Pancreas (tissue), 10 donors: ENCODE measurements at places on chromosomes 13 and 19.

DNA sequence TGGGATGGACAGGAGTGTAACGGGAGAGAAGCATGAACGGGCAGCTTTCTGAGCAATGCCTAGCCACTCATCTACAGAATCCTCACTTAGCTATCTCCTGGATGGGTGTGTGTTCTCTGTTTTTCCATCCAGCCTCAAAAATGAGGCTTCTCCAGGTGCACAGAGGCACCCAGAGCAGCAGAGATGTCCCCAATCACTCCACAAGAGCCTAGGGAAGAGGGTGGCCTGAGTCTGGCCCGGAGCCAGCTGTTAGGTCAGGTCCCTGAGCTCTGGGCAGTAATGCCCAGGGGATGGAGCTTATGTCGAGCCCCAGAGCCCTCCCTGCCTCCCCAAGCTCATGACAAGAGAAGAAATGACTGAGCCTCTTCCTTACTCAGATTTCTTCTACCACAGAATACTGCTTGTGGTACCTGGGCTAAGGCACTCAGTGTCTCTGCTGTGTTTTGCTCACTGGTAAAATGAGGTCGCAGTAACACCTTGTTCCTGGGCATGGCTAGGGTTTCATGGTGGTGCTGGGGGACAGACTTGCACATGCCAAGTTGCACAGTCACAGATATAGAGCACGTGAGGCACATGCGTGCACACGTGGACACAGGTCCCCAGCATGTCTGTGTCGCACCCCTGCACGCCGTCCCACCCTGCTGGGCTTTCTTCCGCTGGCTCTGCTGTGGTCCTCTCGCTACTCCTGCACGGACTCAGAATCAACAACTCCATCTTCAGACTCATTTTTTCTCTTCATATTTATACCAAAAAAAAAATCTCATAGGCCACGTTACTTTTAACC lies 86.6 kb upstream of the SOX1 start:
- no peak for DNase-seq

DNA sequence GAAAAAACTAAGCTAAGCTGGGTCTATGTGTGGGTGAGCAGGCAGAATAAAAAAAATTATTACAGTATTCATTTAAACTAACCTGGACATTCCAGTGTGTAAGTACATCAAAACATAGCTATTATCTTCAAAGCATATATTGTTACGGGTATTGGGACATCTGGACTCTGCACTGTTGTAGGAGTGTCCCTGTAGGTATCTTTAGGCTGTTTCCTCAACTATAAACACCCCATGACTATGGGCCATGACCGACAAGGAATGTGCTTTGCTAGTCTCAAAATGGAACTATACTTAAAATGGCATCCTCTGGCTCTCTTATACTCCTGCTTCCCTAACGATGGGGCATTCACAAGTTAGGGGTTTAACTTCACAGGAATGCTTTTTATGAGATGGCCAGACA lies 3.4 kb downstream of the SCGB2B2 start:
- DNase-seq: no peak

GRCh38 chr13:95193509-95194230 lies 107.6 kb downstream of the ABCC4 start:
- DNase-seq: no peak

- no peak for DNase-seq
Measured at GRCh38 chr13:52414963-52415362, 9.0 kb upstream of the THSD1 start.

DNA sequence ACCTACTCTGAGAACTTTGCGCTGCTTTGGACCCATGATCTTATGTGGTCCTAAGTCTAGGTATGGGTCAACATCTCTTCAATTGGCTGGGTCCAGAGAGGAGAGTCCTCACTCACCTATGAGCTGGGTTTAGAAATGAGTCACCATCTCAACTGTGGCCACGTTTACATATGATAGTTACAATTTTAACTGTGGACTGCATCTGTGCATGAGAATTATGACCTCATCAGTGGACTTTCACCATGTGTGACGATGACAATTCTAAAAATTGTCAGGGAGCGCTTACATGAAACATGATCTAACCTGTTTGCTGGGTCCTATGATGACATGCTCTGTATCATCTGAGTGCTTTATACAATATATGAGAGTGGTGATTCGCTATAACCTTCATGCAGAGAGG lies 12.7 kb upstream of the ZNF724 start:
- no peak for DNase-seq

- peak; percentile 35 for DNase-seq
Measured at GRCh38 chr13:49214917-49215376, 5.2 kb upstream of the MLNR start.

DNA sequence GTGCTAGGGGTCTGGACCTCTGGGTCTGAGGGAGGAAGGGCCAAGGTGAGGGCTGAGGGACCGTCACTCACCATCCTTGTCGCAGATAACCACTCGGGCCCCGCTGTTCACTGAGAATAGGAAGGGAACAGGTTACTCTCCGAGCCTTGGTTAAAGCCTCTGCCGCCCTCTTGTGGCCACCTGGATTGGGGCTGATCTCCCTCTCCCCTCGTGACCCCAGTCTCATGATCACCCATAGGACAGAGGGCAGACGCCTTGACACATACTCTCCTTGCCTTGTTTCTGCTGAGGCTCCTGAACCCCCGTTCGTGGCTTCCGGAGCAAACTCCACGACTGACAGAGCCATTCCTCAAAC lies 580 bp downstream of the HSD17B14 start:
- peak; percentile 93 for DNase-seq

GRCh38 chr13:29479716-29480492 lies 115.6 kb downstream of the SLC7A1 start:
- no peak for DNase-seq

- DNase-seq: peak; percentile 51
Measured at GRCh38 chr19:11338121-11338520, 1.3 kb downstream of the RAB3D start.

GRCh38 chr19:2271234-2272103 lies 10.5 kb downstream of the PEAK3 start:
- no peak for DNase-seq

GRCh38 chr19:46626446-46626845 lies 1.6 kb upstream of the PTGIR start:
- no peak for DNase-seq

- no peak for DNase-seq
Measured at GRCh38 chr13:76783798-76784197, 102.4 kb downstream of the KCTD12 start.

GRCh38 chr19:43330726-43331434 lies 22.6 kb upstream of the CD177 start:
- no peak for DNase-seq

DNA sequence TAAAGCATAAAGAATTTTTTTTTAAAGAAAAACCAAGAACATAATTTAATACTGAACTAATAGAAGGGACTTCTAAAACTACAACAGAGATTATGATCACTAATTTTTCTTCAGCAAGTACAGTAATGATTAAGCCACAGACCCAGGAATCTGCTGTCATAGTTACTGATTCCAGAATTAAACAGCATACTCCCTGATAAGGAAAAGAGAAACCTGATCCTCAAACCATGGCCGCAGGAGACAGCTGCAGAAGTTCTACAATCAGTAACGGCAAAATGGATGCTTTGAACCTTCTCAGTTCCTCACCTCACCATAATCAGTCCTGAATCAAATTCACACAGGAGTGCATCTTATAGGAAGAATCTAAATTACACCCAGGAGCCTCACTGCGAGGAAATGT lies 939.0 kb upstream of the SLITRK1 start:
- no peak for DNase-seq

- DNase-seq: no peak
Measured at GRCh38 chr13:107170270-107170931, 602.5 kb upstream of the ARGLU1 start.

DNA sequence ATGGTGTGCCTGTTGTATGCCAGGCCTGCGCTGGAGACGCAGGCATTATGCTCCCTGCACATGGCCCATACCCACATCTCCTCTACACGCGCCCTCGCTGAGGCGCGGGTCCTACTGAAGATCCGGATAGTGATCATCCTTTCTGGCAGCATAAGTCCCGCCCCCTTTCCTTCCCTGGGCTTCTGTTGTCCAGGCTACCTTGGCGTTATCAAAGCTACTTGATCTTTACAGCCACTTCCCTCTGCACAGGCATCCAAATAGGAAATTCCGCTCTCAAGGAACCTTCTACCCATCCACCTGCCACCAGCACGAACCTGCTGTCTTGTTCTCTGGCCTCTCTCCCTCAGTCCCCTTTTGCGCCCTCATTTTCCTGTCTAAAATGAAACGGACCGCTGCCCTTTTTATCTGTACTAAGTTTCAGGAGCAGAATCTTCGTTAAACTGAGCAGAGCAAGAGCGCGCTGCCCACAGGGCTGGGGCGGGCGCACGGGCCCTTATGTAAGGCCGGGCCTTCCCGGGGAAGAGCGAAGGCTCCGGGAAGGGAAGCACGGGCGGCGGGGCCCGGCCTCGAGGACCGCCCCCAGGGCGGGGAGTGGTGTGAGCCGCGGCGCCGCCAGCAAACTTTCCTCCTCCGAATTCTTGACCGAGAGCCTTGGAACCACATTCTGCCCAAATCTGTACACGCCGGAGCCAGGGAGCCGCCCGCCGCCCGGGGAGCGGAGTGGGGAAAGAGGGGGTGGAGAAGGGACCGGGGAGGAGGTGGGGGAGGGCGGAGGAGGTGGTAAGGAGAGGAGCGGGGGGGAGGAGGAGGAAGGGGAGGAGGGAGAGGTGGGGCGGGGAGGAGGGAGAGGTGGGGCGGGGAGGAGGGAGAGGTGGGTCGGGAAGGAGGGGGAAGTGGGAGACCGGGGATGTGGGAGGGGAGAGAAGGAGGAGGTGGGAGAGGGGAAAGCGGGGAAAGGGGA lies 920 bp upstream of the UBE2L5 start:
- peak; percentile 87 for DNase-seq

DNA sequence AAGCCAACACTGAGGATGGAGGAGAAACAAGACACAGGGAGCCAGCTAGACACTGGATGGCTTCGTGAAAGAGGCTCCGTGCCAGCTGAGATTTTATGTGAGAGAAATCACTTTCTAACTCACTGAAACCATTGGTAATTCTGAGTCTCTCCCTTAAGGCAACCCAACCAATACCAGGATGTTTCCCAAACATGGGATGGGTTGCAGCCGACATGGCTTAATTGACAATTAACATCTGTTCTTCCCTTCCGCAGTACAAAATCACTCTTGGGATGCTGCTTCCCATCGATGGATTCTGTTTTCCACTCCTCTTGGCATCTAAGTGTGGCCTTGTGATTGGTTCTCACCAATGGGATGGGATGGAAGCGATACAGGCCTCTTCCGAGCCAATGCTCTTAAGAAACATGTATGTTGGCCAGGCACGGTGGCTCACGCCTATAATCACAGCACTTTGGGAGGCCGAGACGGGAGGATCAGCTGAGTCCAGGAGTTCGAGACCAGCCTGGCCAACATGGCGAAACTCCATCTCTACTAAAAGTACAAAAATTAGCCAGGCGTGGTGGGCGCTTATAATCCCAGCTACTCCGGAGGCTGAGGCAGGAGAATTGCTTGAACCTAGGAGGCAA lies 2.3 kb upstream of the ZNF787 start:
- no peak for DNase-seq

- DNase-seq: no peak
Measured at GRCh38 chr13:29858667-29859066, 8.2 kb upstream of the UBL3 start.

DNA sequence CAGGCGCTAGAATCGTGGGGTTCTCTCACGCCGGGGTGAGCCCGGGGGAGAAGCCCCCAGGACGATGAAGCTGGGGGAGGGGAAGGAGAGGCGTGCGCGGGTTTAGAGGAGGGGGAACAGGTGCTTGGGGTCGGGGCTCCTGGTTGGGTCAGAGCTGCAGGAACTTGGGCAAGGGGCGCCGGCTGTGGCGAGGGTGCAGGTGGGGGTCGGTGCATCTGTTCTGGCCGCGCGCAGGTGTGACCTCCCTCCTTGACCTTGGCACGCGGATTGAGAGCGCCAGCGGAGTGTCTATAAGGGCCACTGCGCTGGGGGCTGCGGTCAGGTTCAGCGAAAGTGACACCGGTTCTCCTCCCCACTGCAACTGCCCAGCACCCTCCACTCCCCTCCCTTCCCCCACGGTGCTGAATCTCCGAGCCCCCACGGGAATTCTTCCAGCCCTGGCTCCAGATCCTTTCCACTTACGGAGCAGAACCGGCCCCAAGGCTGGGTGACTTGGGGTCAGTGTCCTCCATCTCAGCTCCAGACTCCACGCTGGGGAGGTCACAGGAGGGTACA lies 618 bp downstream of the TMEM38A start:
- peak; percentile 80 for DNase-seq

- no peak for DNase-seq
Measured at GRCh38 chr19:39831679-39832078, 2.3 kb downstream of the DYRK1B start.

DNA sequence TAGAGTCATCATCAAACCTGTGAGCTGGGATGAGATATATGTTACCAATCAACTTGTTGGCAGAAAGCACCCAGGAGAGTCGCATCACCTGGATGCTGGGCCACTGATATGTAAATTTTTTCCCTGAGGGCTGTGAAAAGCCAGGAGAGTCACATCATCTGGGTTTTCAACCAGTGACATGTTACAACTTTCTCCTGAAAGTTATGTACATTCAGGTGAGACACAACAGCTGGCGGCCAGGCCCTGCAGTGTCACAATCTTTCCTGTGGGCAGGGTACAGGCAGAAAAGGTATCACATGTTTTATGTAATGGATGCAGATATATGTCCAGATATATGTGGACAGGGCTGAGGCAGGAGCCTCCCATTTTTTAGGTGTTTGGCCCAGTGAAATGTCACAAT lies 13.2 kb upstream of the ZNF724 start:
- no peak for DNase-seq

DNA sequence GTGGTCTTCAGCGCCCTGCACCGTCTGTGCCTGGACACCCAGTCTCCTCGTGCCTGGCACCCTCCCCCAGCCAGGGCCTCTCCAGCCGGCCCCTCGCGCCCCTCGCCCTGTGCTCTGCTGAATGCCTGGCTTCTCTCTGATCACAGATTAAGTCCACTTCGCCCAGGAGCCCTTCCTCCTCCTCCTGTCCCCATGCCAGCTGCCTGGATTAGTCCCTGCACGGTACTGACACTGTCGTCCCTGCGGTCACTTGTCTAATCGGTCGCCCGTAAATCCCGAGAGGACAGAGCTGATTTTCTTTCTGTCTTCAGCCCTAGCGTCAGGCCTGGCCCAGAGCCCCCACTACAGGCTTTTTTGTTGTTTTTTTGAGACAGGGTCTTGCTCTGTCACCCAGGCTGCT lies 6.6 kb downstream of the THOP1 start:
- no peak for DNase-seq
